Foreskin keratinocyte (primary cell): ENCODE measurements at places on chromosomes 2 and 18. TPM values are rescaled to one million over a fixed set of nuclear protein-coding genes. Genes with fewer than 3 reads are reported as not detected.

Gene SERPINB8
- 37.8 and 39.4 TPM in 2 replicates for total RNA-seq

Gene PSMA8
- not detected in 2 replicates for total RNA-seq

Gene STARD6
- 0.14 TPM in 1 of 2 replicates, not detected in the other for total RNA-seq

Gene ZBTB7C
- under 0.01 and 0.07 TPM in 2 replicates for total RNA-seq

Gene SNX17
- total RNA-seq: 110 and 111 TPM in 2 replicates

Gene SCN1A
- not detected in 2 replicates for total RNA-seq

Gene PRKAG3
- not detected in 2 replicates for total RNA-seq
